ENCODE measurements at places on chromosomes 2 and 18.

DNA sequence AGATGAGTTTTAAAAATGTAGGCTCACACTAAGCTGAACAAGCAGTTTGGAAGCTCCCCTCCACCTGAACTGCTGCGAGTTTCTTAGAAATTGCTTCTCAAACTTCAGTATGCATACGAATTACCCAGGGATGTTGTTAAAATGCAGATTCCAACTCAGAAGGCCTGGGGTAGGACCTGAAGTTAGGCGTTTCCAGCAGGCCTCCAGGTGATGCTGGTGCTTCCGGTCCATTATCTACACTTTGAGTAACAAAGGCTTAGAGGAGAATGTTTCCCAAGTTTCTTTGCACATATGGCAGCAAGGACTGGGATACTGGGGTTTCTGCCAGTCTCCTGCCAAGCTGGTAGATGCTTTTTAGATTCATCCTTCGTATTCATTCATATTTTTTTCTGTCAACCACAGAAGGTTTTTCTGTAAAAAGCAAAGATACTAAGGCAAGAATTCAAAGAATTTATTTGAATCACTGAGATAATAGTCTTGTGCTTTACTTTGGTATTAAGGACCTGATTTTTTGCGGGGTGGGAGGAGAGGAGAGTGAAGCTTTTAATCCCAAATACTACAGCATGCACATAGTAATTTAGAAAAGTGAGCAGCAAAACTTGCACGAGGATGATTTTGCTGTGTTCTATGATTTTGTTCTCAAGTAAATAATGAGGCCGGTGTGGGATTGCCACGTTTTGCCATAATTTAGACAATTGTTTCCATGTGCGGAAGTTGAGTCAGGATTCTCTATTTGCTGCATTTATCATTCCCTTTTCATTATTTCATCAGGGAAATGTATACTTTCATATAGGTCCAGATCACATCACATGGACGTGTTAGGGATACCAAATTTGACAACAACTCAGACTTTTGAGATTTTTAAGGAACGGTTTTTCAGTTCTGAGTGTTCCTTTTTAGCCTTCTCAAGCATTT is 137.6 kb upstream of the SPATS2L start:
- no peak for DNase-seq

GRCh38 chr2:171811245-171811628 is 82.8 kb downstream of the SLC25A12 start:
- no peak for DNase-seq

GRCh38 chr18:77320971-77321559 is 71.4 kb downstream of the GALR1 start:
- no peak for DNase-seq

- DNase-seq: no peak
Observed at GRCh38 chr18:38450876-38451275, 885.3 kb upstream of the CELF4 start.

GRCh38 chr2:119009110-119009509 is 67.1 kb downstream of the MARCO start:
- DNase-seq: no peak

DNA sequence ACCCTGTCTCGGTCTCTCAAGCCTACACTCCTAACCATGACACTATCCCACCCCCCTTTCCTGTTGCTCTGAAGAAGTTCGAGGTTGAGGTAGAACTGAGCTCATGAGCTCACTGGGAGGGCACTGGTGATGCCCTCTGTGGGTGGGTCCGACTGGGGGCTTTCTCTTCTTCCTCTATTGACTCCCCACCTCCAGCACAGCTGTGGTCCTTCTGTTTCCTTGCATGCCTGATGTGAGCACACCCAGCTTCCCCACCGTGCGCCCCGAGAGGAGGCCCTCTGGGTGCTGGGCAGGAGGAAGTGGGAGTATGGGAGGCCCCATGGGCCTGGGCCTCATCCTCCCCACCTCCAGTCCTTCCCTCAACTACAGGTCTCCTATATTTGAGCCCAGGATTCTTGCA is 20.9 kb downstream of the SPEG start:
- no peak for DNase-seq

DNA sequence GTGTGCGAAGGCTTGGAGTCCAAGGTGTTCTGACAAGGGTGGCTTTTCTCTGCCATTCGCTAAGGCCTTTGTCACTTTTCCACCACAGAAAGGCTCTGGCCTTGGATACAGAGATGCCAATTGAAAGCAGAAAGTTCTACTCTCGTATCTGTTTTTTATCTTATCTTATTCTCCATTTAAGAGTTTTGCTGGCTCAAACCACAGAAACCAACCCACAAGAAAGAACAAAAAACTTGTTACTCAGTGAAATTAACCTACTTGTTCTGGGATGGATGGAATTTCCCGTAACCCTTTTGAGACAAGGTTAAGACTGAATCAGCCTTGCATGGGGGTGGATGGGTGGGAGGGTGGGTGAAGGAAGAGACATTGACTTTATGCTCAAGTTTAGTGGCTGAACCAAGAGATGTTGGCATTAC is 221.7 kb downstream of the CDH20 start:
- no peak for DNase-seq

DNA sequence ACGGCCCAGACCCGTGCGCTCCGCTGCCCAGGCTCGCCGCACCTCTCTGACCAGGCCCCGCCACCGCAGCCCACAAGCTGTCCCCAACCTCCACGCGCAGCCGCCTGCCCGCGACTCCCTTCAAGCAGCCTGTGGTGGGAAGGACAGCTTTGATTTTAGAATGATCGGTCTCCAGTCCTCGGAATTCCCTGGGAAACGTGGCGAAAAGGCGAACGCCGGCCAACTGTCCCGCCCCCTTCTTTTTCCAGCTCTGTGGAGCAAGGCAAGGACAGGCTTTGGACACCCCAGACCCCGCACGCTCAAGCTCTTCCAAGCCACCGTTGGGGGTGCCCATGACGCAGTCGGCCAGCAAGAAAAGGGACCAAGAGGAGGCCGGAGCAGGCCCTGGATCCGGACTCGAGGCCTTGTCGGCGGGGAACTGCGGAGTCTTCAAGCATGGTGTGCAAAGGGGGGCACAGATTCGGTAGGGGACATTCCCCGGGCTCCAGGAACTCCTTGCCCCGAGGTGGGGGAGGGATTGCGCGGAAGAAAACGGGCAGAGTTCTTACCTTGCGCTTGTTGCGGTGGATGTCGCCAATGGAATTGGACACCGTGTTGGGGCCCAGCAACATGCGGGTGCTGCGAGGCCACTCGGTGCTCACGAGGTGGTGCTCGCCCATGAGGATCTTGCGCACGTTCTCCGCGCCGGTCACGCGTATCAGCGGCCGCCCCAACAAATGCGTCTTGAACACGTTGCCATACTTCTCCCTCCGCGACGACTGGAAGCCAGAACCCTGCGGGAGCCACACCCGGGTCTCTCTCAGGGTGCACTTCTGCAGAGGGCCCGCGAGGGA is 4.0 kb downstream of the CYP26B1 start:
- DNase-seq: peak; percentile 13

GRCh38 chr2:219104107-219105035 is 43.6 kb upstream of the IHH start:
- no peak for DNase-seq

DNA sequence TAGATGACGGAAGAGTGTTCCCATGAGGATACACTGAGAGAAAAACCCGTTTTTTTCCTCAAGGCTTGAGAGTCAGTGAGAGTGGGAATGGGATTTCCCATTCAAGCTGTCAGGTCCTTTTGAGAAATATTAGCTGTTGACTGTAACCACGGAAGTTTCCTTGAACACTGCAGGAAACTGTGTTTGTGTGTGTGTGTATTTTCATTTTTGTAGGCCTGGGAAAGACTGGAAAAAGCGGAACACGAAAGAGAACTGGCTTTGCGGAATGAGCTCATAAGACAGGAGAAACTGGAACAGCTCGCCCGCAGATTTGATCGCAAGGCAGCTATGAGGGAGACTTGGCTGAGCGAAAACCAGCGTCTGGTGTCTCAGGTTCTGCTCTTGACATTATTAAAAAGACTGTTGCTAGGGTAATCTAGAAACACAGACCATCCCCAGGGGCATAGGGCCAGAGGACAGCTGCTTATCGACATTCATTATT is 98.8 kb upstream of the EML6 start:
- DNase-seq: no peak

DNA sequence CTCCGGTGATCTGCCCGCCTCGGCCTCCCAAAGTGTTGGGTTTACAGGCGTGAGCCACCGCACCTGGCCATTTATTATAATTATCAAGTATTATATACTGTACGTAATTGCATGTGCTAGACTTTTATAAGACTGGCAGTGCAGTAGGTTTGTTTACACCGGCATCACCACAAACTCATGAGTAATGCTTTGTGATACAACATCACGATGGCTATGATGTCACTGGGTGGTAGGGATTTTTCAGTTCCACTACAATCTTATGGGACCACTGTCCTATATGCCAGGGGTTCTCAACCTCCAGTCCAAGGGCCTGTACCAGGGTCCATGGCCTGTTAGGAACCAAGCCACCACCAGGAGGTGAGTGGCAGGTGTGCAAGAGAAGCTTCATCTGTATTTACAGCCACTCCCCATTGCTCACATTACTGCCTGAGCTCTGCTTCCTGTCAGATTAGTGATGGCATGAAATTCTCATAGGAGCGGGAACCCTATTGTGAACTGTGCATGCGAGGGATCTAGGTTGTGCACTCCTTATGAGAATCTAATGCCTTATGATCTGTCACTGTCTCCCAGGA is 9.4 kb downstream of the SCYGR4 start:
- no peak for DNase-seq

DNA sequence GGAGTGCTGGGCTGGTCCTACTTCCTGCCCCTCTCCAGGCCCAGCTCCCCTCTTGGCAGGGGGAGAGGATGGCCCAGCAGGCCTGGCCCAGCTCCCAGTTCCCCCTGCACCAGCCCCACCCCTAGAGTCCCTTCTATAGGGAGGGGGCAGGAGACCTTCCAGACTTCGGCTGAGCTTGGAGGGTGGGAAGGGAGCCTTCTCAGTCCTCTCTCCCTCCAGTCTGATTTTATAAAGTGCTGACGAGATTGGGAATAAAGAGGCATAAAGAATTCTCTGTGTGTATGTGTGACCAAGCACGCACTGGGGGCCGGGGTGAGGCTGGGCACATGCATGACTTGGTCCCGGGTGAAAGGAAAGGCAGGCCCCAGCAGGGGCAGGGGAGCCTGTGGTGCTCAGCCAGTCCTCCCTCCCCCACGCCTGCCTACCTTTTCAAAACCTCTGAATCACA is 5.1 kb downstream of the CHPF start:
- DNase-seq: no peak

DNA sequence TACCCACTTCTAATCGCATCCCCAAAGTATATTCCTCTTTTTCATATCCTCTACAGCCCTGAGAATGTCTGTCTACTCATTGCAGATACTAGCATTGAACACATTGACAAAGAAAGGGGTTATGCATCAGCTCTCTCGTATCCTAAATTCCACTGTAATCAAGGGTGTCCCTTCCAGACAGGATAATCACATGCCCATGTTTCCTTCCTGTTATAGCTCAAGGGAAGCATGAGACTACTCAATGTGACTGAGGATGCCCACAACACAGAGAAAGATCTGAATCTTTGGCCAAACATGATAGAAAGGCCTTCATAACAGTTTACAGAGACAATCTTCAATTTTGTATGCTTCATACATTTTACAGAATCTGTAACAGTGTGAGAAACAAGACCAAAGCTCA is 69.2 kb downstream of the HIBCH start:
- no peak for DNase-seq

- DNase-seq: no peak
Observed at GRCh38 chr2:69717861-69718273, 24.1 kb upstream of the ANXA4 start.

DNA sequence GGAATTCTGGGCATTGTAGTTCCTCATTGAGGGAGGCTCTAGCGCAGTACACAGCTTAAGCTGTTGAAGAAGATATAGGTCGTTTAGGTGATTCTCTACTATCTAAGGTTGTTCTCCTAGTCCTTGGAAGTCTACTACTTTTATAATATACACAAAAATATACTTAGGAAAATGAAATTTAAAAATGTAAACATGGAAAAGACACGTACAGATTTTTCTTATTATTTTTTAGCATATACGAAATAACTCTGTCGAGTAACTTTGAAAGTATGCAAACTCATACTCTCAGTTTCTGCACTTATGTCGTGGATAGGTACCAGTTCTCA is 272 bp upstream of the FASTKD1 start:
- no peak for DNase-seq

GRCh38 chr2:98881153-98881650 is 54.8 kb downstream of the CRACDL start:
- DNase-seq: no peak

DNA sequence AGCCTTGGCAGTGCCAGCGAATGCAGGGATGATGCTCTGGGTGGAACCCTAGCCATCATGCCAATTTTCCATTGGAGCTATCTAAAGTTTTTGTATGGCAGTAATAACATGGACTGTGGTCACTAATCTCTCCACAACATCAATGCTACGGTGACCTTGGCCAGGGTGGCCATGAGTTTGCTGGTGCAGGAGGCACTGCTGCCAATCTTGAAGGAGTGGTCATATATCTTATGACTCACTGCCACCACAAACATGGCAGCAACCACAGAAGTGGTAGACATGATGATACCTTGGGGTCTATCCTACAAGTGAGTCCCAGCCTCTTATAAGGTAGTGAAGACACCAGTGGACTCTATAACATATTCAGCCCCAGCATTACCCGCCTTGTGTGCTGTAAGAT is 104.6 kb downstream of the EVA1A start:
- no peak for DNase-seq

DNA sequence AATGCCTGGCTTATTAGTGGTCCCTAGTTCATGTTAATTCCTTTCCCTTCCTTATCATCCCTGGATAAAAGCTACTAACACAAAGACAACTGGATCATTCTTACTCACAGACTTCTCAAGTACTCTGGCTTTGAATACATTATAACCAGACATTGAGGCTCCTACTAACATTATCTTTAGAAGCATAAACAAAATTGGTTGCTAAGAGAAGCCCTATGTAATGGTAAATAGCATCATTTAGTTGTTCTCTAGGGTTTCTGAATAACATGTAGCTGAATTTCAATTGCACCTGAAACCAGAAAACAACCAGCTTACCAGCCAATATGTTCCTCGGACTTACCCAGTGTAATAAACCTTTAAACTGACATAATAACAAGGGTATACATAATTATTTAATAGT is 114.1 kb upstream of the NCKAP5 start:
- DNase-seq: no peak

DNA sequence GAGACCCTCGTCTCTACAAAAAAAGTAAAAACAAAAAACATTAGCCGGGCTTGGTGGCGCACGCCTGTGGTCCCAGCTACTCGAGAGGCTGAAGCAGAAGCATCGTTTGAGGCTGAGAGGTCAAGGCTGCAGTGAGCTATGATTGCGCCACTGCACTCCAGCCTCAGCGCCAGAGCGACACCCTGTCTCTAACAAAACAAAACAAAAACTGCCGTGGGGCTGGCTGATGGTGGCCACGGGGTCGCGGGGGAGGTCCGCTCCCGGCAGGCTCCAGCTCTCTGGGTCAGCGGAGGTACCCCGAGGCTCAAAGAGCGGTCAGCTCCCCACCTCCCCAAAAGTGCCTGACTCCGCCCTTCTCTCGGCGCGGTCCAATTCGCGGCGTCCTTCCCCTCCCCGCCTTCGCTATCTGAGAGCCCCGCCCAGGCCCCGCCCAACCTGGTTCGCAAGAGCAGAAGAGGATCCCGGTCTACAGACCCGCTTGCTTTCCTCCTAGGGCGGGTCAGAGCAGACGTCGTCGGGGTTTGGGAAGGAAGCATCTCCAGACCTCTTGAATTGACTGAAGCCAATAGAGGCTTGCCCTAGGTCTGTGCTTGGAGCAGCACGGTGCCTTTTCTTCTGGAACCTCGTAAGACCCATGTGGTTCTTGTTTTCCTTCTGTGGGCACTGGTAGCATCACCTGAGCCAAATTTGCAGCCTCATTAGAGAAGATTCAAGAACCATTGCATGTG is 7.8 kb downstream of the RAX start:
- no peak for DNase-seq
